AG08396 (cell line): ENCODE measurements at places on chromosomes 7 and 10.
A peak's percentile ranks its signal among the peaks of the same experiment; 100 is the strongest.

DNA sequence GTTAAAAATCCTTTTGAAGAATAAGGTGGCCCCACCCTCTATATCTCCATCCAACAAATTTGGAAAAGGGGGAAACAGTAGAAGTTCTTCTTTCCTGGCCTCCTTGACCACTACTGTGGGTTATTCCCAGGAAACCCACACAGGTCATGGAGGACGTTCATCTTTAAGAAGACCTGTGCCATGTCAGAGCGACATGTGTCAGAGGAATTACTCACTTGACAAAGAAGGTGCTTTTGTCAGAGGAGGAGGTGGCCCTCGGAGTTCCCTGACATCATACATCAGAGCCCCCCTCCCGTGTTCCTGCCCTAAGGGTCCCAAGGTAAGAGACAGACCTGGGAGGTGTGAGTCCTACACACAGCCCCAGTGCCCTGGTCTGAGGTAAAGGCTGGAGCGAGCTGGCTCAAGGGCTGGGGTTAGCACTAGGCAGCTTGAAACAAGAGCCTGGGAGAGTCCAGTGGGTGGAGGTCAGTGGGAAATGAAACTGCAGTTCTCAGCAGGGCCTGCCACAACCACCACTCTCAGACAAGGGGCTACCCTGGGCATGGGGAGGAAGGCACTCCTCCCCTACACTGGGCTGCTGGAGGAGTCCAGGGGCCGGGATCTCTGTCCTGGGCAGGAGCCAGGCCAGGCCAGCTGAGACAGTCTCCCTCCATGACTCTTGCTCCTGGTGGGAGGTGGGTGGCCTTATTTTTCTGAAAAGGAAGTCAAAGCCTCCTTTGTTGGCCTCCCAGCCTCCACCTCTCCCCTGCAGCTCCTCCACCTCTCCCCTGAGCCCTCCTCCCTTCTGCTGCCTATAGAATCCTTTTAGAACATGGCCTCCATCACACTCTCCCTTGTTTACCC, 21.8 kb upstream of the ZMIZ1 start:
- DNase-seq: no peak

DNA sequence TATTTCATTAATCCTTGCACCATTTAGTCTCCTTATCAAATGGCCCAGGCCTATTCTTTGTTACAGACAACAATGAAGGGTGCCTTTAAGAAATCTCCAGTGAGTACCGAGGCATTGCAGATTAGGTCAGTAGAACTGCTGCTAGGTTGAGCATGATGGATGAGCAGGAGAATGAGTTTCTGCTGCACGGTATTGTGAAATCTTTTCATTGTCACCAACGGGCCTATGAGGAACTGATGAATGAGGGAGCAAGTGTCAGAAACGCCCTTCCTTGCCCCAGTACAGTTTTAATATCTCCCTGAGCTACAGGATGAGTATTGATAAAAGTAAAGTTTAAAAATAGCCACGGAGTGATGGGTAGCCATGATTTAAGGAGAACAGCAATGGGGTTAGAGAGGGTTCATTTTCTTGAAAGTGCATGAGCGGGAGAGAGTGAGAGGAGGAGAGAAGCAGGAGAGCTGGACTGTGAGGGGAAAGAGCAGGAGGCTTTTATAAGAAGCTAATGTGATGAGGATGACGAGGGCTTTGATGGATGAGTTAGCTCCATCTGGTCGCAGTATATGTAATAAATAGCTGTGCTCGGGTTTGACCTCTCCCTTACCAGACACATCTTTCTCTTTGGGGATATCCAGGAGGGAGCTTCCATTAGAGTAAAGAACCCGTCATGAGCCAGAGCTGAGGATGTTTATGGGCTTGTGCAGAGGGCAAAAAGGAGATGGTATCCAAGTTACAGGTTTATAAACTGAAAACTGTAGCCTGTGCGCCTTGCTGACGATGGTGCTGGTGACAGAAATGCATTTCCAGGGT, 526.1 kb downstream of the LRMDA start:
- no peak for DNase-seq

DNA sequence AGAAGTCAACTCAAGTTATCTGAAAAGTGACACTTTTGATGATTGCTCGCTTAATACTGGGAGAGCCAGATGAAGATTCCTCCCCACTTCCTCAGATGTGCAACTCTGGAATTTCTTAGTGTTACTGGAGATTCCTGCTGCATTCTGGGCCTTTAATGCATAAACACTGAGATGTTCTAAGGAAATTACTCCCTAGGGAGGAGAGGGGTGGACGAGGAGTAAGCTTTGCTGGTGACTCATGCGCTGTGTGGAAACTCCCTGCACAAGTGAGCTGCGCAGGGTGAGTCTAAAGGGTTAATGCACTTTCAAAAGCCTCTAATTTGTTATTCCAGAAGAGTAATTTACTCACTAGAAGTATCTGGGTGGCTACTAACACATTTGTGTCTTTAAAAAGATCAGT, 46.3 kb downstream of the EGFR start:
- DNase-seq: peak; percentile 78

DNA sequence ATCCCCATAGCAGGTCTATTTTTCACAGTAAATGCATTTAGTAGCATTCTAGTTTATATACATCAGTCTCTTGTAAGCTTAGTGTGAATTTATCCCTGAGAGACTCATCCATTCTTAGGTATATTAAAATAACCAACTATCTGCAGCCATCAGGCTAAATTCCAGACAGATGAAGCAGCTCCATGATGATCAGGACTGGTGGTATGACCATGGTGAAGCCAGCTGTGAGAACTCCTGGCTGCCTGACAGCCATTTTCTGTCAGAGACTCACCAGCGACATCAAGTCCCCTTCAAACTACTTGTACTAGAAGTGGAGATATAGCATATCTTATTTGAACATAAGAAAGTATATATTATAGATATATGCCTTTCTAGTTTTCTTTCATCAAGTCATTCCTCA, 70.3 kb upstream of the GSDME start:
- peak; percentile 31 for DNase-seq

GRCh38 chr10:133254421-133255120, 16.9 kb downstream of the VENTX start:
- no peak for DNase-seq

DNA sequence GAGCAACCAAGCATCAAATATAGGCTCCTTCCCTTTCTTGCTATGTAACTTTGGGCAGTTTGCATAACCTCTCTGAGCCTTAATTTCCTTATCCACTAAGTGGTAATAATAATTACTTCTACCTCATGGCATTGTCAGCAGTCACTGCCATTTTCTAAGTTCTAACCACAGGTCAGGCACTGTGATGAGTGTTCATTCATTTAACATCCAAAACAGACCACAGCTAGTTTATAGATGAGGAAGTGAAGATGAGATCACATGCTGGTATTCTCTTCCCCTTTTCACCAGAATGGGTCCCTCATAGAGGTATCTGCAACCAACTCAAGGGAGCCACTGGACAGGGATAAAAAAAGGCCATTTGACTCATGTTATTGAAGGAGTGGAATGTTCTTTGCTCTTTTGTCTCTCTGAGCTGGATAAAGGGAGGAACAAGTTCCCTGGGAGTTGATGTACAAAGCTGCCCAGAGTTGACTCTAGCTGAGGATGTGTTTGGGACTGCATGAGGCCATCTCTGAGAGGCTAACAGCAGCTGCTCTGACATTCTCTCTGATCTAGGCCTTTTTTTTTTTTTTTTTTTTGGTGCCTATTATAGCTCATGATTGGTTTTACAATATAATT, 65.0 kb downstream of the DNAJC12 start:
- DNase-seq: no peak

DNA sequence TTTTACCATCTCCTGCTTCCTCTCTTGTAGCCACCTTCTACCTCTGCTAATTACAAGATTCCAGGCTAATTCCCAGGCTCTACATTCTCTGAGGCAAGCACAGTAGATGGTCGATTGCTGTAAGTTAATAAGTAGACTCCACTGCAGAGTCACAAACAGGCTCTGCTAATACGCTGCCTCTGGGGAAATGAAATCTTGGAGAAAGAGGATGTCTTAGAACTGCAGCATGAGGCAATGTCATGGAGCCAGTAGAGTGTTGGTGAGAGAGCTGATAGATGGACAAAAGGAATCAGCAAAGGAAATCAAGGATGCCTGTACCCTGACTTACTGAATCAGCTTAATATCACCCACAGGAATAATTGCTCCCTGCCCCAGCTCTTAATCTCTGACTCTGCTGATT, 1260.3 kb downstream of the XPNPEP1 start:
- no peak for DNase-seq

DNA sequence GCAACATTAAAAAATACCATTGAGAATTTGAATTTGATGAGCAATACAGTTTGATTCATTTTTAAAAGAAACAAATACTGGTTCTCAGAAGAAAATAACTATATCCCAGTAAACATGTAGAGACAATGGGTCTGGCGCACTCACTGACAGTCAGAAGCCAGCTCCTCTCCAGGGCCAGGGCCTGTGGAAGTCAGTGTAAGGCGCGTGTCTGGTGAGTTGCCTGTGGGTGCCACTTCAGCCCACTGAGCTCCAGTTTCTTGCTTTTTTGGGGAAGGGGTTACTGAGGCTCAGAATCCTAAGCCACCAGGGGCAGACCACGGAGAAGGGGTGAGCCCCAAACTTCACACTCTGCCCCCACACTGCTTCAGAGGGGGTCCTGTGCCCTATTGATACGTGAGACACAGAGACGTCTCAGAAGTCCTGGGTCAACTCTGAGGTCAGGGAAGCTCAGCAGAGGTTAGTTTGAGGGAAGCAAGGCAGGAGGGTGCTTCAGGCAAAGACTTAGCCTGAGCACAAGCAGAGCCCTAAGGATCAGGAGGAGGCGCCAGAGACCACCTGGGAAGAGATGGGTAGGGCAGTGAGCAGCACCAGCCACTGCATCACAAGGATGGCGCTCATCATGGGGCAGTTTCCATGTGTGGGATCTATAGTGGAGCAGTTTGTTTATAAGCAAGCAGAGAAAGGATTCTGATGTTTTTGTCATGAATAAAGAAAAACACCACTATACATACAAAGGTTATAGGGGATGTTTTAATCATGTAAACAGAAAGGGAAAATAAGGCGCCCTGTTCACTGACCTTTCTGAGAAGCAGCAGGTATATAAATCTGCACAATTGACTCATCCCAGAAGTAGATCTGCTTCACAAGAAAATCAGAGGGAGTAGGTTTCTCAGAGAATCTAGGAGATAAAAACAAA, 95.7 kb downstream of the PKD1L1 start:
- DNase-seq: no peak

DNA sequence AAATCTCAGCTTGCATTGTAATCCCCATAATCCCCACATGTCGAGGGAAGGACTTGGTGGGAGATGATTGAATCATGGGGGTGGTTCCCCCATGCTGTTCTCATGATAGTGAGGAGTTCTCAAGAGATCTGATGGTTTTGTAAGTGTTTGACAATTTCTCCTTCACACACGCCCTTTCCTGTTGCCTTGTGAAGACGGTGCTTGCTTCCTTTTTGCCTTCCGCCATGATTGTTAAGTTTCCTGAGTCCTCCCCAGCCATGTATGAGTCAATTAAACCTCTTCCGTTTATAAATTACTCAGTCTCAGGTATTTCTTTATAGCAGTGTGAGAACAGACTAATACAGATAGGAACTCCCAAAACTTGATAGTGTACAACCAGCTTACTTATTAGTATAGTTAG, 98.6 kb downstream of the CREM start:
- no peak for DNase-seq

GRCh38 chr10:123635745-123636144, 30.4 kb upstream of the GPR26 start:
- DNase-seq: no peak

DNA sequence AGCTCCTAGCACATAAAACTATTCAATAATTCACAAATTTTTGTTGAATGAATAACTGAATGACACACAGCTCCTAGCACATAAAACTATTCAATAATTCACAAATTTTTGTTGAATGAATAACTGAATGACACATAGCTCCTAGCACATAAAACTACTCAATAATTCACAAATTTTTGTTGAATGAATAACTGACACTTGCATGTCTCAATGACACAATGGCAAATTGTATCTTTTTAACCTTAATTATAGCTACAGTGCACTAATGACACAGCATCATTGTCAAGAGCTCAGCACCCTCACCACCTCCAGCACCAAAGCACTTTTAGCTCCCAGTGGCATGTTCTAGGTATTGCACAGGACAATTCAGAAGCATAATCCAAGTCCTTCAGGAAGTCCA, 131.6 kb downstream of the PDE1C start:
- peak; percentile 15 for DNase-seq

- DNase-seq: no peak
Measured at GRCh38 chr10:12250181-12250580, 54.2 kb downstream of the CDC123 start.

GRCh38 chr10:18068401-18068800, 71.8 kb upstream of the CACNB2 start:
- DNase-seq: no peak

- no peak for DNase-seq
Measured at GRCh38 chr10:103067484-103067883, 125.6 kb downstream of the NT5C2 start.

DNA sequence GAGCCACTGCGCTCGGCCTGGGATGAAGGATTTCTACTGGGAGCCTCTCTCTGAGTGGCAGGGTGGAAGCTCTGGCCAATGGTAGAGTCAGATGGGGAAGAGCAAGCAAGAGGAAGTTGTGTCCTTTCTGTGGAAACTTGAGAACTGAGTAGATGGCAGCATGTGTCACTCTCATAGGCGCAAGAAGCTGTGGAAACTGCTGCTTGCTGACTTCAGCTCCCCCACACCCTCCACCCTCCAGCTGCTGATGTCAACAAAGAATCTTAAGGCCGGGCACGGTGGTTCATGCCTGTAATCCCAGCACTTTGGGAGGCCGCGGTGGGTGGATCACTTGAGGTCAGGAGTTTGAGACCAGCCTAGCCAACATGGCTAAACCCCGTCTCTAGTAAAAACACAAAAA, 39.8 kb upstream of the SRGN start:
- peak; percentile 22 for DNase-seq

- DNase-seq: no peak
Measured at GRCh38 chr10:75653761-75654160, 222.3 kb downstream of the LRMDA start.

- no peak for DNase-seq
Measured at GRCh38 chr7:85384392-85384791, 197.5 kb upstream of the SEMA3D start.
